ENCODE measurements at places on chromosomes 7 and 10.

DNA sequence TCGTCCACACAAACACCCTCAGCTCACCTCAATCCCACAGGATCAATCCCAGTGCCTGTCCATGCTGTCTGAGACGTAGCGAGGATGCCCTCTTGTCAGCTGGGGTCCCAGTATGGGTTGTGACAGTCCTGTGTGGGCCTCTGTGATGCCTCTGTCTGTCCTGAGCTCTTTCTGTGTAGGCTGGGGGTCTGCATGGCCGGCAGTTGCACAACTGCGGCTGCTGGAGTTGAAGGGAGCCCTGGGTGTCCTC, 12.4 kb downstream of the ANTXRL start:
- DNase-seq = no peak
- no peaks in the 10 kb centered on the region for H3K36me3 ChIP-seq
- H3K27me3 ChIP-seq = no peaks in the 10 kb centered on the region
- H3K4me1 ChIP-seq = peaks cover 27% of the 10 kb centered on the region
- no peak overlapping the region for H3K27ac ChIP-seq

GRCh38 chr10:71701496-71702132, 18.0 kb downstream of the C10orf105 start:
- no peak for DNase-seq
- no peaks in the 10 kb centered on the region for H3K36me3 ChIP-seq
- no peak overlapping the region for H3K4me3 ChIP-seq
- peaks cover 2% of the 10 kb centered on the region for H3K27me3 ChIP-seq

- no peaks in the 10 kb centered on the region for H3K27me3 ChIP-seq
- H3K36me3 ChIP-seq = no peaks in the 10 kb centered on the region
- H3K27ac ChIP-seq = no peak overlapping the region
These were observed 55.4 kb downstream of the CALD1 start for GRCh38 chr7:134834689-134835462.

DNA sequence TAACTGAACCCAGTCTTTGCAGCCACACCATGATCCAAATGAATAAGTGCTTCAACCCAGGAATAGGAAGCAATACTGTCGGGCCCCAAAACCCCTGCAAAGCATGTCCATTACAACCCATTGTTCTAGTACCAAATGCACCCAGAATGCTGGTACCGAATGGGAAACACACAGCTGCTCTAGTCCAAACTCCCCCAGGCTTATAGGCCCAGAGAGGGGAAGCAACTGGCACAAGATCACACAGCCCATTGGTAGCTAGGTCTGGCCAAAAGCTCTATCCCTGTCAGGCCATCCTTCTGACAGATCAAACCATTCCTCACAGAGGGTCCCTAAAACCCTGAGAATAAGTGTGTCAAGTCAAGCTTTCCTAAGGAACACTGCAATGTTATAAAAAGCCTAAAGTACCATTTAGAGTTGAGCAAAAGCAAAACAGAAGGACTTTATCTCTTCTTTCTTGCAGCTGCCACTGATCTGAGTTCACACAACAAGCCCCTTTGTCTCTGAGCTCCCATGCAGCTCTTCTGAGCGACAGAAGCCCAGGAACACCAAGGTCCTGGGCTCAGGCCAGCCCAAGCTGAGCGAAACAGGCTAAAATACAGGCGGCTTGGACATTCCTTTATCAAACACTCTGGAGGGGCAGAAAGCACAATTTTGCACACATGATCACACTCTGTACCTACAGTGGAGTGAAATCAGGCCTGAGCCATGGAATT, 116.7 kb downstream of the SGMS1 start:
- DNase-seq = no peak
- H3K27ac ChIP-seq = no peak overlapping the region
- no peaks in the 10 kb centered on the region for H3K27me3 ChIP-seq
- H3K36me3 ChIP-seq = peaks cover 10% of the 10 kb centered on the region

- H3K4me1 ChIP-seq = peaks cover 59% of the 10 kb centered on the region
- DNase-seq = peak; percentile 13
- H3K27ac ChIP-seq = peak overlapping the region; percentile 93
- peak overlapping the region; percentile 98 for H3K4me3 ChIP-seq
- no peaks in the 10 kb centered on the region for H3K27me3 ChIP-seq
These were observed 1.7 kb downstream of the CREB3L2 start for GRCh38 chr7:138000081-138000701.
